ENCODE measurements at places on chromosomes 7 and 10.

GRCh38 chr10:133245439-133246235 is 8.0 kb downstream of the VENTX start:
- no peak for DNase-seq

GRCh38 chr7:80918909-80919721 is at the start of gene SEMA3C:
Gene SEMA3C (minus strand): TSS chr7:80919051. CDS start chr7:80916781, 2,270 bp downstream.
- DNase-seq = no peak

DNA sequence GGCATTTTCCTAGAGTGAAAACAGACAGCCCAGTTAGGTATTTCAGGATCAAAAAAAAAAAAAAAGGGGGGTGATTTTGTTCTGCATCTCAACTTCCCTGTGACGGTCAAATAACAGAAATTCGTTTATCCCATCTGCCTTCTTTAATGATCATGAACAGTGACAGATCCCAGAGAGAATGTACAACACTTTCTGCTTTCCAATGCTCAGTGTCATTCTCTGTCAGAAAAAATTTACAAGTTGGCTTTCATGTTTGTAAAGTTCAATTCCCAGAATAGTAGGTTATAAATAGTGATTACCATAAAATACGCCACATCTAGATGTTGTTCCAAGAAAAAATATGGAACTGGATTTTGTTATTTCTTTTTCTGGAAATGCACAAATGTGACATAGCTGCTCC is 1013.2 kb upstream of the PHF14 start:
- no peak for DNase-seq

- no peak for DNase-seq
Measured at GRCh38 chr7:4667776-4668509, 14.2 kb upstream of the FOXK1 start.

- no peak for DNase-seq
Measured at GRCh38 chr7:26508917-26509316, 217.3 kb downstream of the SNX10 start.

DNA sequence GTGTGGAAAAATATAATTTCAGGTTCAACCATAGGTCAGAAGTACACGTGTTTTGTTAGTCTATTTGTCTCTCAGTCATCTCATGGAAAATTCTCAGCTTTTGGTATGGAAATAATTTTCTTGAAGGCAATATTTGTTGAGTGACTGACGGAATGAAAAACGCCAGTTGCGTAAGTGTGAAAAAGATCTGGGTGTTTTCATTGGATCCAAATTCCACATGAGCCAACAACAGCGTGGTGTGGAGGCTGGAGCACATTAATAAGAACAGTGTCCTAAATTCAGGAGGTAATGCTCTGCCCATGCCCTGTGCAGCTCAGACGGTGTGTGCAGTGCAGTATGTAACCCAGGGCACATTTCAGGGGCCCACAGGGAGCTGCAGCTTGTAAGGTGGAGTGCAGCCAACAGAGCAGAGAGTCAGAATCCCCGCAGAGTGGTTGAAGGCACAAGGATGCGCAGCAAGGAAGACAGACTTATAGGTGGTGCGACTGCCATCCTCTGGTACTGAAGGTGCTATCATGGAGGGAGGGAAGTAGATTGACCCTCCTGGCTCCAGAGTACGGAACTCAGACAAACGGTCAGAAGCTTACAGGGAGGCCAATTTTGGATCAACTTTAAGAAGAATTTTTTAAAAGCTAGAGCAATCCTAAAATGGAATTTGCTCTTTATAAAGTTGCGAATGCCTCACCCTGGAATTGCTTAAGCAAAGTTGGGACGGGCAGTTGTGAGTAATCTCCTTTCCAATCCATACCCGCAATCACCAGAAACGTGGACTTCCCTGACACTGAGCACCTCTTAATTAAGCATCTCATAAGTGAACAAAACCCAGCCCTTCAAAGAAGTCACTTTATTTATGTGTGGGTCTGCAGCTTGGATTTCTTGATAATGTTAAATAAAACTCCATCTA is 38.0 kb downstream of the EGFR start:
- DNase-seq = no peak

DNA sequence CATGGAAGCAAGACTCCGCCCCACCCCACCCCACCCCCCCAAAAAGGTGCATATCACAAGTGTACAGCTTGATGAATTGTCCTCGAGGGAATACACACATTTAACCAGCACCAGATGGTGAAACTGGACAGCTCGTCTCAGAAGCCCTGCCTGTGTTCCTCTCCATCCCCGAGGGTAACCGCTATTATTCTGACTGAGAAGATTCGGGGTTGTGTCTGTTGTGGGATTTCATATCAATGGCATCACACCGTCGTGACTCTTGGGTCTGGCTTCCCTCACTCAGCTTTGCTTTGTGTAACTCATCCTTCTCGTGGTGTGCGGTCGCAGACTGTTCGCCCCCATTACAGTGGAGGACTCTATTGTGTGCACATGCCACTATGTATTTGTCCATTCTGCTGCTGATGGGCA is 18.9 kb downstream of the PODXL start:
- no peak for DNase-seq

DNA sequence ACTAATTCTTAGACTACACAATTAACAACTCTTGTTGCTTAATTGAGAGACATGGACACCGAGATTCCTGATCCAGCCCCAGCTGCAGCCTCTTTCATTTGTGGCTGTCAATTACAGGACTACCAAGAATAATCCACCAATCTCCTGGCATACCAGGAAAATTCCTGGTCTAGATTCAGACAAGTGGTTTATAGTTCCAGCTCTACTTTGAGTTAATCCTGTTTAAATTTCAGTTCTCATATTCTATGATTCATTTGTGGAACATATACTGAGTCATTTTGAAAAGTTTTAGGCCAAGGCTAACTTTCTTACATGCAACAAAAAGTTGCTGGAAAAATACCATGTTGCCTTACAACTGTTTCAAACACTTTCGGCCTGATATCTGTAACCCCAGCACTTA is 253.5 kb downstream of the MAGI2 start:
- no peak for DNase-seq

DNA sequence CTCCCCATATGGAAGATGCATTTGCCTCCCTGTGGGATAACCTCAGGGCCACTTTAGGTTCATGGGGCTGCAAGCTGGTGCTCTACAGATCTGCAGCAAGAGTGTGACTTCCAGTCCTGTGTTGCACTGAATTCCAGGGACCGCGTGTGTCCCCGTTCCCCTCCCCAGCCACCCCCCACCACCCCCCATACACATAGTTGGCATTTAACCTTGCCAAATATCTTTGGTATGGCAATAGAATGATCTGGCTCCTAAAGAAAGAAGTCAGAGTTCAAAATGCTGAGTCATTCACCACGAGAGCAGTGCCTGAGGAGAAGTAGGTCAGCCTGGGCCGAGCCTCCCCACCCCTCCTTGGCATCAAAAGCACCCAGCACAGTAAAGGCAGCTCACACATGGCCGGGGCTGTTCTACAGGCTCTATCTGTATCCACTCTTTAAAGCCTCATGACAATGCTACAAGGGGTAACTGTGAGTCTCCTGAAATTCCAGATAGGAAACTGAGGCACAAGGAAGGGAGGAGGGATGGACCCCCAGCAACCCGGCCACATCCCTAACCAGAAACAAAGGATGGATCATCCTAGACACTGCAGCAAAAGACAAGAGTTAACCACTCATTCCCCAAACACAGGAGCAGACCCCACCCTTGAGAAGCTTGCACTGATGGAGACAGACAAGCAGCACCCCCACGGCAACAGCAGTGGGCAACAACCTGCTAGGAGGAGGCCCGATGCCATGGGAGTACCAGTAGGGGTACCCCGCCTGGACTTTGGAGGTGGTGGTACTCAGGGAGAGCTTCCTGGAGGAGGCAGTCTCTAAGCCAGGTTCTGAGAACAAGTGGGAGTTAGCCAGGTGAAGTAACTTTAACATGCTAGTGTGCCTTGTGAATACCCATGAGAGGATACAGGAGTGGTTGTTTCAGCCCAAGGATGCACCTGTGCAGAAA is 70.3 kb upstream of the NANOS1 start:
- DNase-seq = no peak
